Liver (tissue), 10 donors: ENCODE measurements at places on chromosomes 2 and 18. TPM values are rescaled to one million over a fixed set of nuclear protein-coding genes. Genes with fewer than 3 reads are reported as not detected.

- no peak for DNase-seq
Measured at GRCh38 chr2:10231551-10232085, 71.1 kb upstream of the HPCAL1 start.

DNA sequence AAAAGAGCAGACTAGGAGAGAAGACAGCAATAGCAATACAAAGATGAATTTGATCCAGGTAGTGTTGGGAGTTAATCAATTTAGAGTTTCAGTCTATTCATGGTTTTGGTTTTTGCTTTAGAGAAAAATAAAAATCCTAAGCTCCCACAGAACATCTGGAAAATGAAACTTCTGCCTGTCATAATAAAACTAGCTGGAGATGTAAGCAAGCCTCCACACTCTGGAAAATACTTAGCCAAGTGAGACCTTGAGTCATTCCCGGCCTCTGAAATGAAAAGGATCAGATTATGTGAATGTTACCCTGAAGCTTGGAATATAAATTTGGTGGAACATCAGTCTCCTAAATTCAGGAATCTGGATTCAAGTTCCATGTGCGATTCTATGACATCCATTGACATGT lies 485.6 kb upstream of the SPRED2 start:
- no peak for DNase-seq

- DNase-seq: no peak
Measured at GRCh38 chr2:1756456-1756855, 12.1 kb upstream of the PXDN start.

DNA sequence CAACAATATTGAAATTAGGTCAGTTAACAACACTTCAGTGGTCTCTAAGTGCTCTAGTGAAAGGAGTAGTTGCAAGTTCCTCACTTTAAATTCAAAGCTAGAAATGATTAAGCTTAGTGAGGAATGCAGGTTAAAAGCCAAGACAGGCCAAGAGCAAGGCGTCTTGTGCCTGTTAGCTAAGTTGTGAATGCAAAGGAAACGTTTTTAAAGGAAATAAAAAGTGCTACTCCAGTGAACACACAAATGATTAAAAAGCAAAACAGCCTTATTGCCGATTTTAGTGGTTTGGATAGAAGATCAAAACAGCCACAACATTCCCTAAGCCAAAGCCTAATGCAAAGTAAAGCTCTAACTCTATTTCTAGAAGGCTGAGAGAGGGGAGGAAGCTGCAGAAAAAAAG lies 44.7 kb downstream of the ANTXR1 start:
- DNase-seq: no peak

DNA sequence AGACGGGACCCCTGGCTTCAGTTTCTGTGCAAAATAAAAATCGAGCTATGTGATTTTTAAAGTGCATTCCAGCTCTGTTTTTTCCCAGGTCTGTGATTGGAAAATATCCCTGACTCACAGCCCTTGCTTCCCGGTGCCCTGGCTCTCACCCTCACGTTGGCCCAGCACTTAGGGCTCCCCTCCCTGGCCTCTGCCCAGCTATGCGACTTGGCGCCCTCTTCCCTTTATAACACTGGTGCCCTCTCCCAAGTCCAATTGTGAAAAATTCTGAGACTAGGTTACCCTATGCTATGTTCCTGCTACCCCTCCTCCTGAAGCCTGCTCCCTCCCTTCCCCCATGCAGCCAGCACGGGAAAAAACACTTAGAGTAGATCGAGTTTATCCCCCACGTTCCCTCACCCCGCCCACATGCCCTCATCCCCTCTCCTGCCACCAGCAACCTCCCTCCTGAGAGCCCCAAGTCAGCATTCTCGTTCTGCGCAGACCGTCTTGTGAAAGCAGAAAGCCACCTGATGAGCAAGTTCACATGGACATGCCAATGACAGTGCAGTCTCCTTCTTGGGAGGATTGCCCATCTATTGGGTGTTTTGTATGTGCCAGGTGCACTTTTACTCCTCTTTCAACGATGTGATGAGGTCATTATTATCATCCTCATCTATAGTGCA lies 228.8 kb downstream of the VAPA start:
- DNase-seq: no peak

DNA sequence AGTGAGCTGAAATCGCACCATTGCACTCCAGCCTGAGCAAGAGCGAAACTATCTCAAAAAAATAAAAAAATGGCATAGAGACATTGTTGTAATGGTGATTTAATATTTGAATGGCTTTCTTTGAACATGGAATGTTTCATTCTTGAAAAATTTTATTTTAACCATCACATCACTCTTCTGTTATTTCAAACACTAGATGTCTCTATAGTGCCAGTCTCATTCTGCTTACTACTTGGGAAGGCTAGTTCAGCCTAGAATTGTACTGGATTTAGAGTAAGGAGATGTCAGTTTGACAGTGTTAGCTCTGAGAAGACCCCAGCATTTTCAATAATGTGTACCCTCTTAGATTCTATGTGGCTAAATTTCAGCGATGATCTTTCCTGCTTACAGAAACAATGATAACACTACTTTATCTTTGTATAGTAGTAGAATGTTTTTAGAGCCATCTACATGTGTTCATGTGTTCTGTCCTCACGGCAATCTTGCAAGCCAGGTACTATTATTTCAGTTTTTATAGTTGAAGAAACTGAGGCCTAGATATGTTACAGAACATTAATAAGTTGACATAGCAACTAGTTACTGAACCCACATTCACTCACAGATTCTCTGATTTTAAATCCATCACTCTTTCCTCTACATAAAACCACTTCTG lies 142.9 kb upstream of the ZSWIM2 start:
- DNase-seq: no peak

DNA sequence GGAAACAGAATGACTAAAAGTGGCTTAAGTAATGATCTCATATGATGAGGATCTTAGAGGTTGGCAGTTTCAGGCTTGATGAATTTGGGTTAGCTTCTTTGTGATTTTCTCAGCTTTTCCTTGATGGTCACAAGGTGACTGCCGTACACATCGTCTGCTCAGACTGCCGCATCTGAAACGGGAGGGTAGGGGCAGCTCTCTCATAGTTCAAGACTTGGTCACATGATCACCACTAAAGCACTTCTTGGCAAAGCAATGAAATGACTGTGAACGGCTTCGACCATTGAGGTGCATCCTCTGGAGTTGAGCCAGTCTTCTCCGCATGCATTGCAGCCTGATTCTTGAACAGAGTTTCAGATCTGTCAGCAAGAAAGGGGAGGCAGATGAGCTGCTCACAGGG lies 43.8 kb downstream of the LPIN1 start:
- DNase-seq: no peak

- no peak for DNase-seq
Measured at GRCh38 chr18:54529444-54529843, 61.6 kb upstream of the DYNAP start.

- no peak for DNase-seq
Measured at GRCh38 chr18:48019557-48020325, 89.3 kb upstream of the SMAD2 start.

DNA sequence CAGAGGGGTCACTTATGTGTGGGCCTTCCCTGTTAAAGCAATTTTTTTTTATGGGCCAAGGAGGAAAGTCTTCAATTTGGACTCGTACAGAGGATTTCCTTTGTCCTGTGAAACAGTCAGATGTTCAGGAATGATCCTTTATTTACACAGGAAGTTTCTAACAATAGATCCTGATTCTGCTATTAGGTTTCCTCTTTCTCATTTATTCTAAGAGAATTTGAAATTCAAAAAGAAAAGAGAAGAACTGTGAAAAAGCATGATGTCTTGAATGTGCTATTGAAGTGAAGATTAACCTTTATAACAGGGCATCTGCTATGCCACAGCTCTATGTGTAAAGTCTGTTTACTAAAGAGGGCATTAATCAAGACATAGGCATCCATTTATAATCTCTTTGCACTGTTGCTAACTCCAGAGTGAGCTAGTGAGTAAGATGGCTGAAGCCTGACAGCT lies 105.3 kb upstream of the FAM98A start:
- DNase-seq: no peak

DNA sequence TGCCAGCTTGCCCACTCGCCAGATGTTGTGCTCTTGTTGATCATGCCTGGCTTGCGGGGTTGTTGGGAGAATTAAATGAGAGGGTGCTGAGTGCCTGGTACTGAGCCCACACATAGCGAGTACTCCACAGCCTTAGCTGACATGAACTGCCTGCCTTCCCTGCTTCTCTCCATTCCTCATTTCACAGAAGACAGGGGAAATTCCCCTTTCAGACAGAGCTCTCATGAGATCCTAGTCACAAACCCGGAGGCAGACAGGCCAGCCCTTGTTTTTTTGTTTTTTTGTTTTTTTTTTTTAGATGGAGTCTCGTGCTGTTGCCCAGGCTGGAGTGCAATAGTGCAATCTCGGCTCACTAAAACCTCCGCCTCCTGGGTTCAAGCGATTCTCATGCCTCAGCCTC lies 17.1 kb upstream of the DNMT3A start:
- DNase-seq: no peak

- DNase-seq: no peak
Measured at GRCh38 chr2:807300-807699, 130.1 kb upstream of the TMEM18 start.

DNA sequence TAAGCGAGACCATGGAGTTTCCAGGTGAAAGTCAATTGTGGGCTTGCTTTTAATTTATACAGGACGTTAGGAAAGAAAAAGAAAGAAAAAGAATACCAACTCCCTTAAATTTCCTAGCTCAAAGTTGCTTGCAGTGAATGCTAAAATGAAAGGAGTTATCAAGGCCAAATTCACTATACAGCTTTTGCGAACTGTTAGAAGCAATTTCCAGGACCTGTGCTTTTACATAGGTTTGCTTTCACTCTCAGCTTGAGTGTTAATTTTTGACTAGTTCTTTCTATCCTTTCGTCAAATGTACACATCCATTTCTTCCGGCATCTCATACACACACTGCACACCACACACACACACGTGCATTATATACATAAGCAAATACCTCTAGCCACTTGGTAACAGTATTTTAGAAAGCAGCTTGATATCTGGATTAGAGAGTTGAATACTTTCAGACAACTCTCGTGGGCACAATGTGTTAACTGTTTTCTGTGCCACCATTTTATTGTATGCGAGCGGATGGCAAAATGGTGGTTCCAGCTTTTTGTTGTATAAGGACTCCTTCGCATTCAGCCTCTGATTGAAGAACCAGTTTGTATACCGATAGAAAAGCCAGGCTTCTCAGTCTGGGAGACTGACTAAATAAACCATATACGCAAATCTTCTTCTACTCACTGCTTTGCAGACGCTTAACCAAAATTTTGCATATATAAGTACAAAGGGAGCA lies 381.8 kb downstream of the MTX2 start:
- no peak for DNase-seq

Gene REG3A
- not detected for polyA plus RNA-seq

Gene CFC1
- not detected for polyA plus RNA-seq

Gene NTSR2
- polyA plus RNA-seq: not detected

Gene MOCOS
- 13.0 TPM for polyA plus RNA-seq

Gene KIAA2012
- 0.35 TPM for polyA plus RNA-seq
